ENCODE measurements at places on chromosomes 1 and 21. TPM values are rescaled to one million over a fixed set of nuclear protein-coding genes. Genes with fewer than 3 reads are reported as not detected.
A peak's percentile ranks its signal among the peaks of the same experiment; 100 is the strongest.

DNA sequence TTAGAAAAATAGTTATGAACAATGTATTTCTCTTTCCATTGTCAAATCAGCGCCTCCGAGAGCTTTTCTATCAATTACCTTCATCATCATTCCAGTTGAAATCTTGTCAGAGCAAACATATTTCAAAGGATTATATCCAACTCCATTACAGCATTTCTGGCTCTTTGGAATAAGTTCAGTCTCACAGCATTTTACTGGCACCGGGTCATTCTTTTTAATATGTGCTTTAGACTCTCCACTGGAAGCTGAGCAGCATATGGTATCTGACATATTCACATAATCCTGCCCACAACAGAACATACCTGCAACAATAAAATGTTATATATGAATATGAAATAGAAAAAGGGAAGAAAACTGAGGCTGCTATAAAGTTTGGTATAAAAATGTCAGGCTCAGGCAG, 222.9 kb downstream of the KCTD3 start:
- DNase-seq: no peak

DNA sequence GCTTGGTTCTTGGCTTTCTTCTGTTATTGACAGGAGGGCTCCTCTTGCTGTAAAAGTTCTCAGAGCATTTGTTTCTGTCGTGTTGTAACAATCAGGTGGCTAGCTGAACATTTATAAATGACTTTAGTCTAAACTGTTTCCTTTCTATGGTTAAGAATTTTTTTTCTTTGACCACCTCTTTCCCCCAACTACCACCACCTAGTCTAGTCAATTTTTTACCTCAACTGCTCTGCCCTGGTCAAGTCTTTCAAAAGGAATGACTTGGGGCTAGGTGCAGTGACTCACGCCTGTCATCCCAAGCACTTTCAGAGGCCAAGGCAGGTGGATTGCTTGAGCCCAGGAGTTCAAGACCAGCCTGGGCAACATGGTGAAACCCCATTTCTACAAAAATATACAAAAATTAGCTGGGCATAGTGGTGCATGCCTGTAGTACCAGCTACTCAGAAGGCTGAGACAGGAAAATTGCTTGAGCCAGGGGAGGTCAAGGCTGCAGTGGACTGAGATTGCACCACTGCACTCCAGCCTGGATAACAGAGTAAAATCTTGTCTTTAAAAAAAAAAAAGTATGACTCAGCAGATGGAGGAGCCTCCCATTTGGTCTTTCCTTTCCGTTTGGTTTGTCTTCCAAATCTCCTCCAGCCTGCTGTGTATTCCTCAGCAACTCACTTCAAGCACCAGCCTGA, 40.7 kb downstream of the MAP3K21 start:
- no peak for DNase-seq

DNA sequence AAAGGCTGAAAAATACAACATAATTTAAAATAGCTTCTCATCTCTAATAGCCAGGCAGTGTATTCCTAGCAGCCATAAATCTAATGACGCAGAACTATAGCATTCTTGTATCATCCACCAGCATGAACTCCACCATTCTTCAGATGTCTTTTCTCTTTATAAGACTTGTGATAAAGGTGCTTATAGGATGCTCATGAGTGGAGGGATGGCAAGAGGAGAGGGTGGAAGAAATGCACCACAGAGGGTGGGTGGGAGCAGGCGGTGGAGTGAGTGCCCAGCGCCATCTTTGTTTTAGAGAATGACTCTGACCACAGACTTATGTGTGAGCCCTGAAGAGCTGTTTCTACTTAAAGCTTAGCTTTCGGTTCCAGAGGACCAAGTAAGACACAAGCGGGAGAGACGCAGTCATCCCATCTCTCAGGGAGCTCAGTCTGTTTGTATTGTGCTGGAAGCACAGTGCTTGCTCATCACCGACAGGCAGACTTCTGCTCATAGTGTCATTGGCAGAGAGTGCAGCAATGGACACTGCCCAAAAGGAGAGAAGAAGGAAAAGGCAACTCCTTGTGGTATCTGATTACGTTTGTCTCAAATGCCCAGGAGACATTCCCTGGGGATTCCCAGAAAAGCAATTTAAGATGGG, 65.6 kb downstream of the KCNJ15 start:
- no peak for DNase-seq

GRCh38 chr1:15058261-15058660, 95.3 kb upstream of the TMEM51 start:
- no peak for DNase-seq

DNA sequence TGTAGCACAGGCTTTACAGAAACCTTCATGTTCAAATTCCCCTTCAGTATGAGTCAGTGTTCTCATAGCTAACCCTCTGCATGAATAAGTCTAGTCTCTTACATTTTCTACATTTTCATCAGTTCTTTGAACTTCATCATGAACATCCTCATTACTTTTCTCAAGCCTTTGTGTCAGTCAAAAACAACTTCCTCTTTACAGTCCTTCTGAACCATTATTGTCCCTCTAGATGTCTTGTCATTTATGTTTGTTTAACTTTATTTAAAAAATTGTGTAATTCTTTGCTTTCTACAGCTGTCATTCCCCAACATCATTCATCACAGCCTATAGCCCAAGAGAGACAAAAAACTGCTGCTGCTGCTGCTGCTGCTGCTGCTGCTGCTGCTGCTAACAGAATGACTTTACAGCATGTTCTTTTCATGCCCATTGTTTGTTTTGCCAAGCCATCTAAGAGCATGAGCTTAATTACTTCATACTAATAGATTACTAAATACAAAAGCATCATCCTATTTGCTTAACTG, 133.1 kb downstream of the LRRC40 start:
- no peak for DNase-seq

- peak; percentile 75 for DNase-seq
These were observed at the start of gene TLCD4 for GRCh38 chr1:95117207-95118066. TLCD4 (plus strand) TSS chr1:95117355; CDS start chr1:95143902, 26,547 bp downstream.

DNA sequence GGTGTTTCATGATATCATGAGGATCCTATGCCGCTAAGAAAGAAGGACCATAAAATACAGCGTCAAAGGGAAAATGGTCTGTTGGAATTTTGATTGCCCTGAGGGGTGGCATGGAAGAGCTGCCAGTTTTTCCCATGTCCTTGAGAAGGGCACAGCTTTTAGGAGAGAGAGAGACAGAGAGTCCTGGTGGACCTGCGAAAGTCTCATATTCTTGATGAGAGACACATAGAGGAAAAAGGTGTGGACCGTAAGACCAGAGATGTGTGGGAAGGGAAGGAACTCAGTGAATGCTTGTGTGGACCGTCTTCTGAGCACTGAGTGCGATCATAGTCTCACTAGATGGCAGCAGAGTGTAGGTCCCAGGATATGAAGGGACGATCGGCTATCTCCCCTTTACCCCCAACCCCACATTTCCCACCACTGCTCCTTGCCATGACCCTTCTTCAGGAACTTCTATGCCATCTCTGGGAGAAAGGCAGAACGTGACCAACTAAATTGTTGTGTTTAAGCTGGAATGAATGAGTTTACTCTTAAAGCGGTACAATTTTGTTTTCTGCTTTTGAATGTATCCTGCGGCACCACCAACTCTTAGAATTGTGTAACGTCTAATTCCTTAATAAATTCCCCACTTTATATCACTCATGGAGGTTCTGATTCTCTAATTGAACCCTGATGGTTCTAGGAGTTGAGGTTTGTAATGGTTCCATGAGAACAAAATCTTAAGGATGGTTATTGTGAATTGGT, 117.7 kb downstream of the CTH start:
- no peak for DNase-seq

Gene CRYAA
- not detected for total RNA-seq

Gene TRPM2
- total RNA-seq: not detected

Gene HSD3B2
- total RNA-seq: not detected

Measured in PC-9 (cell line).